ENCODE measurements at places on chromosomes 3 and 15.

DNA sequence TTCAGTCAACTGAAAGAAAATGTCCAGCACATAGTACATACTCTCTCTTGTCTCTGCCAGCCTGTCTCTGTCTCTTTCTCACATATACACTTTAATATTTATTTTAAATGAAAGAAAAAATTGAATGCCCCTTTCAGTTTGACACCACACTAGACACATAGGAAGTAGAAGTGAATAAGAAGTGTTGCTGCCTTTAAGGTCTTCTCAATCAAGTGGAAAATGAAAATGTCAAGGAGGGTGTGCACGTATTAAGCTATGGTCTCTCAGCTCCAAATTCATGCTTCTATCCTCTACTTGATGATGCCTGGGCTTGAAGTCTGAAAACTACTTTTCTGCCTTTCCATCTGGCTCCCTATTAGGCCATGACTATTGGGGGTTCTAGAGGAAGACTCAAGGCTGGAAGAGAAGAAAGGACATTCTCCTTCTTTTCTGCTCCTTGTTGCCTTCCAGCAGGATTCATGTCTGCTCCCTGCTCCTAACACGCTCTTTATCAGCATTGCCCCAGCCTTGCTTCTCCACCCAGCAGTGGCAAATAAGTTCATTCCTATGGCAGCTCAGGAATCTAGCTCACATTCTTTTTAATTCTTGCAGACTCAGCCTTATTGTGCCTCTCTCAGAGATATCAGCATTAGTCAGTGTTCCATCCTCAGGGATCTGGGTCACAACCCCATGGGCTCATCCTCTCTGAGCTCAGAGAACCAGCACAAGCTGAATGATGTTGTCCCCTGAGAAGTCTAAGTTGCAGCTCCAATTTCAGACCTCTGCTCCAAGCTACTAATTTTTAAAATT is 609.1 kb upstream of the GRM7 start:
- no peak for DNase-seq

GRCh38 chr3:194570235-194570634 is 63.0 kb downstream of the TMEM44 start:
- no peak for DNase-seq

GRCh38 chr15:92277776-92278175 is 115.9 kb upstream of the ST8SIA2 start:
- no peak for DNase-seq

GRCh38 chr3:25500706-25501210 is 72.7 kb downstream of the RARB start:
- DNase-seq, result no peak

- no peak for DNase-seq
Measured at GRCh38 chr15:84992157-84992944, 10.7 kb downstream of the PDE8A start.

DNA sequence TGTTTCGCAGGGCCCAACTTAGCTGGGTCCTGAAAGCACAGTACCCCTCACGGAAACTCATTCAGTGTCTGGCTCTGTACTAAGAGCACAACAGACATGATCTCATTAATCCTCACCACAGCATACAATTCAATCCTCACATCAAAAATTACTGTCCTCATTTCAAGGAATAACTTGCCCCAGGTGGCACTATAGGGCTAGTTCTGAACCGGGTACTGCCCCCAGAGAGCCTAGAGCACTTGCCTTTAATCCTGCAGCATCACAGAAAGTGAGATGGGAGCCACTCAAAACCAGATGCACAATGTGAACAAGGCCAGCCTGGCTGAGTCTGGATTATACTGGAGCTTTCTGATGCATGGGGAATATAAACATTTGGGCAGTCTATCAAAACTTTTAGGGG is 122.6 kb downstream of the OSBPL10 start:
- DNase-seq, result no peak

DNA sequence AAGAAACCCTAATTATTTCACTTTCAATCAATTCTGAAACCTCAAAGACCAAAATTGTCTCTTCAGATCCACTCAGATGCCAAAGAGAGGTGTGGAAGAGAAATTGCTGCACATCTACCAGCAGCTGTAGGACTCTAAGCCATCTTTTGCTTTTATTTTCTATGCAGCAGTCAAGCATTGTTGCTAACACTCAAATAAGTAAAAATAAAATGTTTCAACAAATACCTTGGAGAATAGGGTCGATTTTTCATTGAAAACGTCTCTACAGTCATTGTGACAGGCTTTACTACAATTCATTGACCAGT is 66.4 kb upstream of the CFAP20DC start:
- no peak for DNase-seq

- DNase-seq, result no peak
Measured at GRCh38 chr3:185400866-185401265, 37.9 kb downstream of the MAP3K13 start.
